ENCODE measurements at places on chromosomes 13 and 19.

DNA sequence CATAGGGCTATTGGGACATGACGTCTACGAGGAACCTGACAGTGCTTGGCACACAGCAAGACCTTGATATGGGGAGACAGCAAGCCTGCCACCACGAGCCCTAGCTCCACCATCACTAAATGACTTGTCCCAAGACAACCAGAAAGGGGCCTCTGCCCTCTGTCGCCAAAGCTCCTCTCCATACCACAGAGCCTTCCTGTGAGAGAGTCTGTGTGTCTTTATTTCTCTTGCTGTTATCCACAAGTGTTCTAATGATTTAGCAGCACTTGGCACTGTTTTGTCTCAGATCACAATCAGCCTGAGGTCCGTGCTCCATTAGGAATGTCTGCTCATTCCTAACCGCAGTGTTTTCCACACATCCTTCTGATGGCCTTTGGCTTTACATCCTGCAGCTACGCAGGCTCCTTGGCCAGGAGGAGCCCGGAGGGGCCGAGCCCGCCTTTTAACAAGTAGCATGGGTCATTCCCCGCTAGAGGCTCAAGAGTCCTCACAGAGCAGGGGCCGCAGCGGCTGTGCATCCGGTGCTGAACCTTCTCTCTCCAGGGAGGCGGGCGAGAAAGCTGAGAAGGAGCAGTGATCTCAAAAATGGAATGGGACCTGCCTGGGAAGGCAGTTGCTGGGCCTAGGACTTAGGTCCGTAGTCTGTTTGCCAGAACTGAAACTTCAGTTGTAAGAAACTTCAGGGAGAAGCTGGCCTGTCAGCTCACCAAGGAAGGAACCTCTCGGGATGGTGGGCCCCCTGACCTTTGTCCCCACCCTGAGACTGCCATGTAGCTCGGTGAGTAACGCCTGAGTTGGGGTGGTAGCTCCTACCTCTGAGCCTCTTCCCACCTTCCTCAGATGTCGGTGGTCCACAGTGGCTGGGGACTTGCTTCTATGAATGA, 61.1 kb upstream of the HMGB1 start:
- DNase-seq = no peak

- DNase-seq = no peak
These were observed 146.7 kb upstream of the FNDC3A start for GRCh38 chr13:48828962-48829411.

DNA sequence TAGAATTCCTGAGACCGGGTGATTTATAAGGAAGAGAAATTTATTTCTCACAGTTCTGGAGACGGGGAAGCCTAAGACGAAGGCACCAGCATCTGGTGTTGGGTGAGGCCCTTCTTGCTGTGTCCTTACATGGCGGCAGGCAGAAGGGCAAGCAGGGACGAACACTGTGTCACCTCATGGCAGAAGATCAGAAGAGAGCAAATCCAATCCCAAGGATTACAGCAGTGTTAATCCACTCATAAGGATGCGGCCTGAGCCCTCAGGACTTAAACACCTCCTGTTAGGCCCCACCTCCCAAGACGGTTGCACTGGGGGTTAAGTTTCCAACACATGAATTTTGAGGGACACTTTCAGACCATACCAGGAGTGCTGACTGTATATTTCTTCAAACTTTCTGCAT, 6.7 kb upstream of the FBL start:
- no peak for DNase-seq

- DNase-seq = no peak
These were observed 709.3 kb upstream of the KLHL1 start for GRCh38 chr13:70817576-70817975.
